ENCODE measurements at places on chromosomes 1 and 21.

DNA sequence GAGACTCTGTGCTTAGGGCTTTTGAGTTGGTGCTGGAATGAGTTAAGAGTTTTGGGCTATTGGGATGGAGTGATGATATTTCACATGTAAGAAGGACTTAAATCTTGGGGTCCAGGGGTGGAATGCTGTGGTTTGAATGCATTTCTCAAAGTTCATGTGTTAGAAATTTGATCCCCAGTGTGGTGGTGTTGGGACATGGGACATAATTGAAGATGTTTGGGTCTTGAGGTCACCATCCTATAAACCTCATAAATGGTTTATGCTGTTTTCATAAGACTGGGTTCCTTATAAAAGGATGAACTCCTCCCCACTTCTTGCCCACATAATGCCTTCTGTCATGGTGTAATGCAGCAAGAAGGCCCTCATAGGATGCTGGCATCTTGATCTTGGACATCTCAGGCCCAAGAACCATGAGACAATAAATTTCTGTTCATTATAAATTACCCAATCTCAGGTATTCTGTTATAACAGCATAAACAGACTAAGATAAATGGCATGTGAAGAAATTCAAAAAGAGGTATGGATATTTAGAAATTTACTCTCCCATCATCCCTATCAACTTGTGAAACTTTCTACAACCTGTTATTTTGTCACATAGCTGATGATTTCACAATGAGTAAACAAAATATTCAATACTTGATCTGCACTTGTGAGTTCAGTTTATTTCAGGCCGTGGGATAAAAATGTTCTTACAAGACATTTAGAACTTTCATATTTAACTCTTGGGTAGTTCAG, 48.0 kb upstream of the NEK7 start:
- DNase-seq, result no peak

DNA sequence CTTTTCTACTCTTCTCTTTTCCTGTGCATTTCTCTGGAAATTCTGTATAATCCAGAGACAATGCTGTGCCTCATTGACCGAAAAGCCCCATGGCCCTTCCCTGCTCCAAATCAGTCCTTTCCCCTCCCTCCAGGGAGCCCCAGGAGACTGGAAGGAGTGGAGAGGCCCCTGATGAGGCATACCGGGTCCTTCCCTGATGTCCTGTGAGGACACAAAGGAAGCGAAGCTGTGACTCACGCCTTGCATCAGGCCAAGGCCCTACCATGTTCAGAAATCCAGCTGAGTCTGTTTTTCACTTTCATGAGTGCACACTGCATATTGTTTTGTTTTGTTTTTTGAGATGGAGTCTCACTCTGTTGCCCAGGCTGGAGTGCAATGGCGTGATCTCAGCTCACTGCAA, 38.7 kb upstream of the BECN2 start:
- no peak for DNase-seq

- DNase-seq, result no peak
Observed at GRCh38 chr1:97412737-97413136, 508.1 kb downstream of the DPYD start.

DNA sequence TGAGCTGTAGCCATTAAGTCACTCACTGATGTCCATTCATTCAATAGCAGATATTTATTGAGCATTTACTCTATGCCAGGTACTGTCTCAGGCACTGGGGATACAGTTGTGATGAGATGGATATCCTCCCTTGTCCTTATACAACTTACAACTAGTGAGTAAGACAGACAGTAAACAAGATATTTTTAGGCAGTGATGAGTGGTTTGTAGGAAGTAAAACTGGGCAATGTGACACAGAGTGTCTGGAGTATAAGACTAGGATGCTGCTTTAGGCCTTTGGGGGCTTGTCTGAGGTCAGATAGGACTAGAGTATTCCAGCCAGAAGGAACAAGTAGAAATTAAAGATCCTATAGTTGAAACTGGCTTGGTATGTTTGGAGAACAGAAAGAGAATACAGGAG, 41.4 kb downstream of the NOS1AP start:
- no peak for DNase-seq

DNA sequence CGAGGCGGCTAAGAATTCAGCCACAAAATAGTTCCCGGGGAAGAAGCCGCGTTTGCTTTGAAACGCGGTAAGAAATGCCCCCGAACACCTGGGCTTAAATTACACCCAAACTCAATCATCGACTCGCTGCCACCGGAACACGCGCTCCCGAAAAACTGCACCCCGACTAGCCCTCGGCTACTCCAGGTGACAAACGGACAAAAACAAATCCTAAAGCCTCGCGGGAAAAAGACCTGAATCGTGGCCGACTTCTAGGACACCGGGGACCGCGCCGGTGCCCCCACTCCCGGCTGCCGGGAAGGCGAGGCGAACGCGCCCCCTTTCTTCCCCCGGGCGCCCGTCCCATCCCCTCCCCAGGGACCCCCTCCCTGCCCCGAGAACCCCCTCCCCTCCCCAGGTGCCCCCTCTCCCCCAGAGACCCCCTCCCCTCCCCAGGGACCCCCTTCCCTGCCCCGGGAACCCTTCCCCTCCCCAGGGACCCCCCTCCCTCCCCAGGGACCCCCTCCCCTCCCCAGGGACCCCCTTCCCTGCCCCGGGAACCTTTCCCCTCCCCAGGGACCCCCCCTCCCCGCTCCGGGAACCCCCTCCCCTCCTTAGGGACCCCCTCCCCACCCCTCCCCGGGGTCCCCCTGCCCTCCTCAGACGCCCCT, 628 bp downstream of the C1orf159 start:
- DNase-seq, result no peak

- no peak for DNase-seq
Observed at GRCh38 chr1:107477233-107477632, 336.4 kb downstream of the NTNG1 start.

DNA sequence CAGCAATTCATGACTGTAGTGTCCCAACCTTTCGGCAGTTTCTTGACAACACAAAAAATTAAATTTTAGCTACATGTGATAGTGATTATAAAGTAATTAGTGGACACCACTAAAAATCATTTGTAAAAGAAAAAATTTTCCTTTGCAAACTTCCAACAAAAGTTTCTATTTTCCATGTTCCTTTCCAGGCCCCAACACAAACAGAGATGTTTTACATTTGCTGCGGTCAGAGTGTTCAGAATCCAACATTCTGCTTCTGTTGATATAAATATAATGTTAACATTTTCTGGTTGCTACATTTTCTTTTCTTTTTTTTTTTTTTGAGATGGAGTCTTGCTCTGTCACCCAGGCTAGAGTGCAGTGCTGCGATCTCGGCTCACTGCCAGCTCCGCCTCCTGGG, 54.9 kb upstream of the WLS start:
- DNase-seq, result no peak

DNA sequence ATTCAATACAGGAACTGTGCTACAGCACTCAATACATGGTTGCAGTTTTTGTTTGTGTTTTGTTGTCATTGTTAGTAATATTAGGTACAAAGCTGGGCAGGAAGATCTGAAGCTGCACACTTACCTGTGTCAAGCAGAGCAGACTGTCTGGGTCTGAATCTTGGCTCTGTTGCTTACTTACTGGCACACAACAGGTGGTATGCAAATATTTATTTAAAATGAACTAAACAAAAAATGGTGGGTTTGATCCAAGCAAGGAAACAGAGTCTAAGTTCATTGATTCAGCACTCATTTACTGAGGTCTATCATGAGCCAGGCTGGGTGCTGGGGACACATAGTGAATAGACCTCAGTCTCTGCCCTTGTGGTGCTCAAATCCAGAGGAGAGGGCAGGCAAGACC, 230.4 kb downstream of the OMA1 start:
- no peak for DNase-seq

GRCh38 chr1:26021647-26022403, at the start of gene EXTL1:
Gene EXTL1 (plus strand): TSS chr1:26021775. CDS start chr1:26022647, 872 bp downstream.
- no peak for DNase-seq

GRCh38 chr1:19894218-19894617, 12.0 kb downstream of the OTUD3 start:
- DNase-seq, result no peak

GRCh38 chr1:30783256-30783915, 25.8 kb upstream of the LAPTM5 start:
- DNase-seq, result no peak

DNA sequence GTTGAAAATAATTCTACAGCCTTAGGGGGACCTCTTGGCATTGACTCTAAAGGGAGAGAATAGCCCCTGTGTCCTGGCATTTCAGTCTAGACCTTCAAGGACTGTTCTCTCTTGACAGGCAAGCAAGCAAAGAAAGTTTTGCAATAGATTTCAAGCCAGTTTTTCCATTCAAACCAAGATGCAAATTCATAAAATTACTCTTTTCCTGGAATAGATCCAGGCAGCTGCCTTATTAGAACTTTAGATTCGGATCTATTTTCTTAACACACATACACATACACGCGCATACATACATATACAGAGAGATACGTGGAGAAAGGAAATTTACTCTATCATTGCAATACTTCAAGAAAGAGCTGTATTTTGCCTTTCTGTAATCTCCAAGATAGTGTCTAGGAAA, 129.4 kb downstream of the EDEM3 start:
- DNase-seq, result no peak

GRCh38 chr1:89104687-89105086, 21.2 kb downstream of the GBP2 start:
- DNase-seq, result no peak

DNA sequence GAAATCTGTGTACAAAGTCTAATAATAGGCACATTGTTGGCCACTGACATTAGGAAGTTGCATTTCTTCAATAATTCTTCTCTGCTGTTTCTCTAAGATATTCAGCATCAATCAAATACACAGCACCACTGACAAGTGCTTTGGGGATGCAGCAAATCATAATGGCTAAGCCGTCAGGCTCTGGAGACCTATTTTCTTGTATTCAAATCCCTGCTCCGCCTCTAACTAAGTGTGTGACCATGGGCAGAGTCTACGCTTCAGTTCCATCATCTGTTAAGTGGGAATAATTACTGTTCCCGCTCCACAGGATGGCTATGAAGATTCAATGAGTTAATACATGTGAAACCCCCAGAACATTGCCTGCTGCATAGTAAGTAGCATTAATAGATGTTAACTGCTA, 176.9 kb downstream of the ADGRL4 start:
- DNase-seq, result no peak

- DNase-seq, result no peak
Observed at GRCh38 chr1:39992234-39992633, 37.3 kb downstream of the MFSD2A start.

DNA sequence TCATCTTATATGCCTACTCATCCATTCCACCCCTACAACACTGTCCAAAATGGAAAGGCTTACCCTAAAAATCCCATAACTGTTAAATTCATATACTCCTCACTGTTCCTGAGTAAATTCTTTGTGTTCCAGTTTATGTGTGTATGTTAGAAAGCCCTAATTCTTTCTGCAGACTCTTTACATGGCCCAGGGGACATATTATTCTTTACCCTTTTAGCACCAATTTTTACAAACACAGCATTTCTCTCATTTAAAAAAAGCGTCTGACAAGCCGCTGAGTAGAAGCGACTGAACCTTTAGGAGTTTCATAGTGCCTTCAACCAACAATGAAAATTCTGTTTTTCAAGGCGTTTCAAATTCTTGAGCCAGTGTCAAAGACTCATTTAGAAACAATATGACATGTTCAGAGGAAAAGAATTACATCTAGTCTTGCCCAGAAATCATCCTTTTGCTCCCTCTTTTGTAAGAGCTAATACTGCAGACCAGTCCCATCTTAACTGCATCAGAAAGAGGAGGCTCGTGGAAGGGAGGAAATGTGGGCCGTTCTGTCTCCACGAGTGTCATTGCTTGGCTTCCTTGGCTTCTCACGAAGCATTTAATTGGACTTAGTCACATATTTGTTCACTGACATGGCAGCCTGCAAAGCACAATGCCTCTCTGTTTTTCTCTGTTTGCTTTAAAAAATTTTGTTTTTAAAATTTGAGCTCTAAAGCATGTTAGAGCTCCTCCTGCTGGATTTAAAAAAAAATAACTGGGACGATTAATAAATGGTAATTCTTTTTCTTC, 21.3 kb upstream of the C1orf105 start:
- no peak for DNase-seq

DNA sequence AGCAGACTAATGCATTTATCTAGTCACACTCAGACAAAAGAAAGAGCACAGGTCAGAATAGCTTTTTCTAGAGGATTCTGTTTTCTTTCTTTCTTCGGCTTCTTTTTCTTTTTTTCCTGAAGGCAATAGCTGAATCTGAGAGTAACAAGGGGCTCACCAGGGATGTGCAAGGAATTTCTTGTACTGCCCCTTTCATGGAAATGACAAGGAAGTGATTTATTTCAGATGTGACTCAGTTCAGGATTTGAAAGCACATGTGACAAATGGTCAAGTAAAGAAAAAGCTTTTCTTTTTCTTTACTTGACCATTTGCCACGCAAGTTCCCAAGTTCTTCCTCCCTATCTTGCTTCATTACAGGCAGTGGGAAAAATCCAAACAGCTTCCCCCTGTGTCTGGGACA, 202.0 kb downstream of the GABPA start:
- DNase-seq, result no peak

DNA sequence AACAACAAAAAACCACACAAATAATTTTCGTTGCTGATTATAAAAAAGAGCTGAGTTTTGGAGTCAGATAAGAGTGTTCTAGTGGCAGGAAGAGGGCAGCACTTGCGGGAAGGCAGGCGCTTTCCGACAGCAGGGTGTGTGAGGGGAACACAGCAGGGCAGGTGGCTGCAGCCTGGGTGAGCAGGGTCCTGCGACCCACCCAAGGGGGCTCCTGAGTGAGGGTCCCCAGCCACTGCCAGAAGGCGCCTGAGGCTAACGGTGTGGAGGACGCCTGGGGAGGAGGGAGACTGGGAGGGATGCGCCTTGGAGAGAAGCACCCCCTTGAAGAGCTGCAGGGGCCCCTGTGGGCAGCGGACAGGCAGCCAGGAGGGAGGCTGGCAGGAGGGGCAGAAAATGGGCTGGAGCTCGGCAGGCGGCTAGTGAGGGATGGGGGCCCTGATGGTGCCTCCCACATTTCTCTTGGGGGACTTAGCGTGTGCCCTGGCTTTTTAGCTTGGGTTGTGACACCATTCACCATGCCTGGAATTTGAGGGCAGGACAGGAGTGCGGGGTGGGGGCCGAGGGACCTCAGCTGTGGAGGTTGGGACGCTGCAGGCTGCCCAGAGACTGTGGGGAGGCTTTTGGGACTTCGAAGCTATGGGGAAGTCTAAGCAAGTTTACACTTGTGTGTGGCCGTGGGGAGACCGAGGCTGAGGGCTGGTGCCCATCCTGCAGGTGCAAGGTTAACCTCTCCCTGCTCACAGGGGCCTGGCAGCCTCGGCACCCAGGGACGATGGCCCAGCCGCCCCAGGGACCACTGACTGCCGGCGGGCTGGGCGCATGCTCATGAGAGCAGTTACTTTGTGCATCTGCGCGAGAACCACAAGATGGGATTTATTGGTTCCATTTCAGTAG, 111.4 kb downstream of the SIK1 start:
- DNase-seq, result no peak

- no peak for DNase-seq
Observed at GRCh38 chr1:6495041-6495441, 3.6 kb upstream of the PLEKHG5 start.

DNA sequence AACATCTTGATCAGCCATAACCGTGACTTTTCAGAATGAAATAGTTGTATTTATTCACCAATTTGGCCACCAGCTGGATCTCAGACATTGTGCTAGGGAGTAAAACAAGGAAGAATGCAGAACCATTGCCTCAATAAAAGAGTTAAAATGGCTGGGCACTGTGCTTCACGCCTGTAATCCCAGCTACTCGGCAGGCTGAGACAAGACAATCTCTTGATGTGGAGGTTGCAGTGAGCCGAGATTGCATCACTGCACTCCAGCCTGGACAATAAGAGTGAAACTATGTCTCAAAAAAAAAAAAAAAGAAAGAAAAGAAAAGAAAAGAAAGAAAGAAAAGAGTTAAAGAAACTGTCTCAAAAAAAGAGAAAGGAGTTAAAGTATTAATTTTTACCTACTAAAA, 199.5 kb downstream of the TPR start:
- DNase-seq, result no peak
